H7 (cell line): ENCODE measurements at places on chromosomes 7 and 10. TPM values are rescaled to one million over a fixed set of nuclear protein-coding genes. Genes with fewer than 3 reads are reported as not detected.
A peak's percentile ranks its signal among the peaks of the same experiment; 100 is the strongest.

The ZNF425 gene
- total RNA-seq: 3.0 and 4.6 TPM in 2 replicates

The TRPV6 gene
- 0.17 and 0.22 TPM in 2 replicates for total RNA-seq

The CPXM2 gene
- 2.9 and 3.1 TPM in 2 replicates for total RNA-seq

DNA sequence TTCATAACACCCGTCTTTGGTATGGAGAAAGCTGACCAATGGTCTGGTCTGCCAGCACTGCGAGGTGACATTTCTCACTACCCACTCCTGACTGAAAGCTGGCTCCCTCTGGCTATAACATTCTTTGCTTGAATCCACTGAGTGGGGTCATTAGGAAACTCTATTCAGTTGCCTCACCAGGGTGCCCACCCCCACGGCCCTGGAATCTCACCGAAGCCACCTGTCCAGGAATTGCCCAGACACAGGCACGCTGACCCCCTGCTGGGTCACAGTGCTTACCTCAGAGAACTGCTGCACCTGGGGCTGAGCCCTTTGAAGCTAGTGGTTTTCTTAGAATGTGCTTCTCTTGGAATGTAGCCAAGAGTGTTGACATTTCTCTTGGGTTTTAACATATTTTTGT, 28.6 kb downstream of the HECW1 start:
- DNase-seq: no peak

- DNase-seq: no peak
Observed at GRCh38 chr7:22348379-22348778, 8.6 kb downstream of the RAPGEF5 start.

DNA sequence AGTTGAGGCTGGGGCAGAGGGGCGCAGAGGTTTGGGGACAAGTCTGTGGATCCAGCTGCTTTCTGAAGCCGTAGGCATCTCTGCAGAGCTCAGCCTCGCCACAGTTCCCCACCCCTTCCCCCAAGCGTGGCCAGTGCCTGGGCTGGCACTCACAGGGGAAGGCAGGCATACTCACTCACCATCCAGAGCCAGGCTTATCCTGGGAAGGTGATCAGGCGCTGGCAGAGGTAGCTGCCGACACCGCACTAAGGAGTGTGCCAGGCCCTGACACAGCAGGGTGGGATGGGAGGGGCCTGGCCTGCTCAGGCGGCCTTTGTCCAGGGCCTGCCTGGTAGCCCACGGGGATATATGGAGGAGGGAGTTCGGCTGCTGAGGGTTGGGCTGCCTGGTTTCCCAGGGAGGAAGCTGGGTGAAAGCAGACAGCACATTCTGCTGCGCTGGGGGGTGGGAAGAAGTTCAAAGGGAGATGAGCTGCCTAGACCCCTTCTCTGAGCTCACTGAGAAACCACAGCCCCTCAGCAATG, 15.9 kb downstream of the VSIR start:
- DNase-seq: peak; percentile 88

DNA sequence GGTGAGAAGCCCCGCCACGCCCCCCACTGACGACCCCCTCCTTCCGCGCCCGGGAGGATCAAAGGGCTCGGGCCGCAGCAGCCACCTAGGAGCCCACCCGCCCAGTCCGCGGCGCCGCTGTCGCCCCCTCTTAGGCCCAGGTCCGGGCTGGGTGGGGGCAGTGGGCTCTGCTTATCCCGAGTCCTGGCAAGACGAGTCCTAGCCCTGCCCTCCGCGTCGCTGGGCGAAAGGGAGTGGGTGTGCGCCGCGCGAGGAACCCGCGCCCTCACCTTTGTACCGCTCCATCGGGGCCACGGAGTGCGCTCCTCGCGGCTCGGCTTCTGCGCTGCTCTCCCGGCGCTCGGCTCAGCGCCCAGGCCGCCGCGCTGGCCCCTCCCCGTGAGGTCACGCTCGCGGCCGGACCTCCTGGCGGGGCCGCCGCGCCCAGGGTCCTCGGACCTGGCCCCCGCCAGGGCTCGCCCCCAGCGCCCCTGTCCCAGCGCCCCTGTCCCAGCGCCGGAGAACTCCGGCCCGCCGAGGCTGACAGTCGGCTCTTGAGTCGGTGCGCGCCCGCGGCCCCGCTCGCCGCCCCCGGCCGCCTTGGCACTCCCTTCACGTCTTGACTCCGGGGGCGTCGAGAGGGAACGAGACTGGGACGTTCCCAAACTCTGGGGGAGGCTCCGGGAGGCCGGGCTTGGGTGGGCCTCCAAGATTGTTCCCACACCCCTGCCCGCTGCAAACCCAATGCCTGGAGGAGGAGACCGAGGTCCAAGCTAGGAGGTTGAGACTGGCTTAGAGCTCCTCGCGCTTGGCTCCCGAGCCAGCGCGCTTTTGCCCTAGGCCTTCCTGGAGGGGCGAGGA, at the start of gene AFAP1L2:
Gene AFAP1L2, minus strand, starts transcription at position 332 of the 840 bp plus-strand sequence. Its CDS starts 47 bp downstream, at position 285.
- peak; percentile 86 for DNase-seq

GRCh38 chr10:59064759-59065539, 111.5 kb upstream of the PHYHIPL start:
- DNase-seq: no peak

DNA sequence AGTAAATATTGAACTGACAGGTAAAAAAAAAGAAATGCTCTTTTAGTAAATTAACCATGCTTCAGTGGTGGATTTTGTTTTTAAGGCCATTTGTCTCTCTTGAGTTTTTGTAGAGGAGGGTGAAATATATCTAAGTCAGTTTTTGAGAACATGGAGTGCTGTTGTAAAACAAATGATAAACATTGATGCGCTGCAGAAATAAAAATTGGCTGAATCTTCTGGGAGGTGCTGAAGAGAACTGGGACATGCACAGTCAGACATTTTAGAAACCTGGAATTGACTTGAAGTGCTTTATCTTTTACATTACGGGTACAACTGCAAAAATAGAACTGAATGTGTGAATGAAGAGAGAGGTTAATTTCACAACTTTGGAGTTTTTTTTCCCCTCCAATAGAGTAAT, 203.0 kb upstream of the HDAC9 start:
- DNase-seq: no peak

DNA sequence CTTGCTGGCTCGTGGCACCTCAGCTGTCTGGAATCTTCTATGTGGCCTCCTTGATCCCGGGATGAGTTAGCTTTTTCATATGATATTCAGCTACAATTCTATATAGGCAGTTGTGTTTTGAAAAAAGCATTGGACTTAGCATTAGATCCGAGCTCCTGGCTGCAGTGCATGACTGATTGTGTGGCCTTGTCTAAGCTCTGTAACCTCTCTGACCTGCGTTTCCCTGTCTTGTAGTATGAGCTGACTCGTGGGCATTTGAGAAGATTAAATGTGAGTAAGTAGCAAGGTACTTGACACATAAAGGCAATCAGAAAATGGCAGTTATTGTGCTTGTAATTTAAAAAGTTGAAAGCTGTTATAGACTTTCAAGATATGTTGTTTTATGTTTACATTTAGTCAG, 85.9 kb downstream of the CCNY start:
- no peak for DNase-seq

DNA sequence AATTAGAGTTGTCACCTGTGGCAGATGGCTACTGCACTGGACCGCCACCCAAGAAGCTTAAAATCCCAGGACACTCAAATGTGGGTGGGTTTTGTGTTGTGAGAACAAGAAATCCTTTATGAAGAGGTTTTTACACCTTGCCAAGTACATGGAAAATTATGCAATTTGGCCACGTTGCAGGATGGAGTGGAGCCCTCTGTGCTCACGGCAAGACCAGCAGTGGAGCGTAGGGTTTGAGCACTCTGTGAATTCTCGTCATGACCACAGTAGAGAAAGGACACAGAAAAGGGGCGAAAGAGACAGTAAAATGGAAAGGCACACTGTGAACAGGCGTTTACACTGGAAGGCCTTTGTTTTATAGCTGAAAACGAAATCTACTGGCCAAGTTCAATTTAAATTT, 222.6 kb downstream of the ADARB2 start:
- peak; percentile 13 for DNase-seq

- no peak for DNase-seq
Observed at GRCh38 chr10:92082583-92083280, 159.2 kb downstream of the BTAF1 start.
